Left renal pelvis (tissue), 4 donors: ENCODE measurements at places on chromosomes 16 and 17. TPM values are rescaled to one million over a fixed set of nuclear protein-coding genes. Genes with fewer than 3 reads are reported as not detected.

IKZF3 gene
- 0.27 TPM for polyA plus RNA-seq

PKMYT1 gene
- polyA plus RNA-seq = 26.8 TPM

ZSCAN10 gene
- 0.20 TPM for polyA plus RNA-seq

INCA1 gene
- 8.0 TPM for polyA plus RNA-seq

ASGR2 gene
- polyA plus RNA-seq = 0.92 TPM

CCL22 gene
- 0.07 TPM for polyA plus RNA-seq

CLDN9 gene
- 2.6 TPM for polyA plus RNA-seq

TUBD1 gene
- polyA plus RNA-seq = 18.4 TPM

SLC13A5 gene
- 3.2 TPM for polyA plus RNA-seq

GNGT2 gene
- polyA plus RNA-seq = 2.0 TPM

FZD2 gene
- polyA plus RNA-seq = 24.1 TPM

KRTAP9-2 gene
- polyA plus RNA-seq = not detected

ORMDL3 gene
- 96.3 TPM for polyA plus RNA-seq

HOXB8 gene
- 5.1 TPM for polyA plus RNA-seq

TSPOAP1 gene
- 50.7 TPM for polyA plus RNA-seq

DNA sequence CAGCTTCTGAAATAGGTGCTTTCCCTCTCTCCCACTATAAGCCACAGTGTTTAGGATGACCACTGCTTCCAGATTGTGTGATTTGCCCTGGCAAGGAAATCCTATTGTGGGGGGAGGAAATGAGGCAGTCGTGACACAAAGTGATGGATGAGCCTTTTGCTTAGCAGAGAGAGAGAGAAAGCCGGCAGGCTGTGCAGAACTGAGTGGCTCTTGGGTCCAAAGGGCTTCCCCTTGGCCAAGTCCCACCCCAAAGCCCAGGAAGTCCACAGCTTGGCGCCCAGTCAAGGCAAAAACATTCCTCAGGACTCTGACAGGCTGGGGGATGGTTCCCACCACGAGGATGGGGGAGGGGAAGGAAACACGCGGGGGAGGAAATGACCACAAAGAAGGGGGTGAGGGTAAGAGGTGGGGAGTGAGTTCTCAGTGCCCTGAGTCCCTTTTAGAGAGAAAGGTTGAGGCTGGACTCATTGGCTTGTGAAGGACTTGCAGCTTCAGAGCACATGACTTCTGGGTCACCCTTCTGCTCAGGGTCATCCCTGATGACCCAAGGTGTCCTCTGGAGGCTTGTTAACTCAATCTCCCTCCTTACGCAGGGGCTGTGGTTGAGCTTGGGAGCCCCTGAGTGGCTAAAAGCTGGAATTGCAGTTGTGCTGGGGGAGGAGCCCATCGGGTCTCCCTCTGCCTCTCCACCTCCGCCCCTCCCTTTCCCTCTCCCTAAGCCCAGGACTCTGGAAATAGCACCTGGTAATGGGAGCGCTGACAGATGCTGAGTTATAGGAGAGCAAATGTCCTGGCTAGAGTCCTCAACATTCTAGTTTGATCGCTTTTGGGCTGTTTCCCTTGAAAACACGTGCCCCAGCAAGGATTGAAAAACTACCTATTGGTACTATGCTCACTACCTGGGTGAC lies 10.3 kb upstream of the MSL1 start:
- peak; percentile 87 for DNase-seq

DNA sequence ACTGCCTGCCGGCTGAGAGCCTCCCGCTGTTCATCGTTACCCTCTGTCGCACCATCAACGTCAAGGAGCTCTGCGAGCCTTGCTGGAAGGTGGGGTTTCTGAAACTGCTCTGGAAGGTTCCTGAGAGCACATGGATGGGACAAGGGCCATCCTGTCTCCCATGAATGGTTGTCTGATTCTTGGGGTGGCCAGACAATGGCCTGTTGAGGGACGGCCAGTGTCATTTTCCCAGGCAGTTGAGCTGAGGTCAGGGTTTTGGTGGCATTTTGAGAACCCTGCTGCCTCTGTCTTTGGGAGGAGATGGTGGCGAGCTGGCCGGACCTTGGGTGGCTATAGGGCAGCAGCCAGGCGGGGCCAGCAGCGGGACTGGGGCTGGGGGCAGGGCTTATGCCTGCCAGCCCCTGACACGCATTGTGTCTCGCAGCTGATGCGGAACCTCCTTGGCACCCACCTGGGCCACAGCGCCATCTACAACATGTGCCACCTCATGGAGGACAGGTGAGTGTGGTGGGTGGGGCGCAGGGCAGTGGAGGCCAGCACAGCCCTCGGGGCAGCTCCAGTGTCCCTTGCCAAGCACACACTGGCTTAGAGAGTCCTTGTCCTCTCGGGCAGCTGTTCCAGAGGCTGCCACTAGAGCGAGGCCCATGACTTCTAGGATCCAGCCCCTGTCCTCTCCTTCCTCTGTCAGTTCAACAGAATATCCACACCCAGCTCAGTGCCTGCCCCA lies 9.1 kb downstream of the TSC2 start:
- no peak for DNase-seq

DNA sequence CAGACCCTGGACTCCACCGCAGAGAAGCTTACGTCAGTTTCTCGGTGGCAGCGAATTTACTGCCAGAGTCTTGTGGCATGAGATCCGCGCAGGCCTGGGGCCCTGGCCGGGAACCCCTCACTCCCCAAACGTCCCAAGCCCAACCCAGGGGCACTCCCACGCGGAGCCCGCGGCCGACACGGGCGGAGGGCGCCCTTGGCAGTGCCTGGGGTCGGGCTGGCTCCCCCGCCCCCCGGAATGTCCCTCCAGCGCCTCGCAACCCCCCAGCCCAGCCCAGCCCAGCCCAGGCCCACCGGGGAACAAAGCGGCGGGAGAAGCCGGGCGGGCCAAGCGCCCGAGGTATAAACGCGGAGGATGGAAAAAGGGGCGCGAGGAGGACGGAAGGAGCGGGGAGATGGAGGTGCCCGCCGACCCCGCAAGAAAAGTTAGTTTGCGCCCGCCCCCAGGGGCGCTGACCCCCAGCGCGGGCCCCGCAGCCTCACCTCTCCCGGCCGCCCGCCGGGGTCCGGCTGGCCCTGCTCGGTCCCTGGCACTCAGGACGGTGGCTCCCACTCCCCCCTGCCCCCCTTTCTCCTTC lies 330 bp downstream of the CASKIN2 start:
- DNase-seq = no peak

- no peak for DNase-seq
Observed at GRCh38 chr17:83138820-83139219, 59.4 kb downstream of the METRNL start.

GRCh38 chr17:80519091-80519781 lies 25.4 kb upstream of the RPTOR start:
- DNase-seq = no peak

GRCh38 chr16:62077998-62078397 lies 41.8 kb upstream of the CDH8 start:
- DNase-seq = no peak

- no peak for DNase-seq
Observed at GRCh38 chr16:87117936-87118335, 199.3 kb downstream of the C16orf95 start.

GRCh38 chr16:56282451-56282850 lies 91.2 kb downstream of the GNAO1 start:
- DNase-seq = no peak

DNA sequence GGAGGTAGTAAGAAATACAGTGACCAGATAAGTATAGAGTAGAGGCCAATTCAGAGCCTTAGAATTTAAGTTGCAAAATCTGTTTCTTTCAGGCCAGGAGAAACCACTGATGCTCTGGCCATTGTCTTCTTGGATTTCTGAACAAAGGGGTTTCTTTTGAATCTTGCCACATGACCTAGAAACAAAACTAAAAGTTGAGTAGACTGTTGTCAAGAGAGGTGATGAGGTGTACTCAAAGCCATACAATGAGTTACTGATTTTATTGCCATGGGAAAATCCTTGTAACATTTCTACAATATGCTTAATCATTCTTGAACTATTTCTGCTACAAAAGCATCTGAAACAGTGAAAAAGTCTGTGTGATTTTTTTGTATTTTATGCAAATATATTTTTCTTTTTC lies 881.3 kb downstream of the CDH11 start:
- DNase-seq = no peak

- no peak for DNase-seq
Observed at GRCh38 chr17:50476545-50477315, 1.9 kb upstream of the RSAD1 start.

DNA sequence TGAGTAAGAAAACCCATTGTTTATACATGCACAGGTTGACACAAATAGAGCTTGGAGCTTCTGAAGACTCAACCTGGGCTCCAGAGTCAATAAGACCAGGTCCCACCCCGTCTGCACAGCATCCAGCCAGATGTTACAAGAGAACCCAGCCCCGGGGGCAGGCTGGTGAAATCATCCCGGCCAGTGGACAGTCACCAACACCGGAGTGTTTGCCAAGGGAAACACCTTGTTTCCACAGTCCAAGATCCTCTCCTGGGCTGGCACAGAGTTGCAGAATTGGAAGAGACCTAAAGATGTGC lies 90.3 kb downstream of the RAB11FIP4 start:
- no peak for DNase-seq

DNA sequence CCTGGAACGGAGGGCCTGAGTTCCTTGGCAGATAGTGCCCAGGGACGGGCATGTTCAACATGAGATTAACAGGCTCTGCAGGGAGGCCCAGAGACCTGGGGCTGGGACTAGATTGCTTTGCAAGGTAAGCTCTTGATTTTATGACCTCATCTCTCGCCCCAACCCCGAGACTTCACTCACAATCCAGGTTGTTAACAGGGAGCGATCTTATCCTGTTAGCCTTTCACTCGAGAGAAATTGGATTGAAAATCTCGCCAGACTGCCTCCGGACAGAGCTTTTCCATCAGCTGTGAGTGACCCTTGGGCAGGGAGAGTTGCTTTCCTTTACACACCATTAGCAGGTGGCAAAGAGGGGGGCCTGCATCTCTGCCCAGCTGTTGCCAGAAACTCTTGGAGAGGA lies 521.7 kb upstream of the EEF2KMT start:
- no peak for DNase-seq

DNA sequence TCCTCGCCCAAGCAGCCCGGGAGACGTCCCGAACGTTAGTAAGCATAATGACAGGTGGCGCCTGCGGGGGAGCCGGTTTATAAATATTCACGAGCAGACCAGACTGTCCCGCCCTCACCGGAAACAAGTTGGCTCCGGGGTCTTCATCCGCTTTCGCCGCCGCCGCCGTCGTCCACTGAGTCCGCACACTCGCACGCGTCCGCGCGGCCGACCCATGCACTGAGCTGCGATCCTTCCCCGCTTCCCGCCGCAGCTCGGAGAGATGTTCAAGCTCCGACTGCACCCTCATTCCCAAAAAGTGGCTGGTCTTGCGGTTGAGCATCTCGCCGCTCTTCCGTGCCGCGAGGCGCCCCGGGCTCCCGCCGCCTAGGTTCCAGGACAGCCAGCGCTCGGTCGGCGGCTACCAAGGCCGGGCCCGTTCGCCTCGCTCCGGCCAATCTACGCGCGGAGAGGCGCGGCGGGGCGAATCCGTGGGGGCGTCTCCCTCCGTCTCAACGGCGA lies 385 bp downstream of the CFAP119 start:
- DNase-seq = no peak

DNA sequence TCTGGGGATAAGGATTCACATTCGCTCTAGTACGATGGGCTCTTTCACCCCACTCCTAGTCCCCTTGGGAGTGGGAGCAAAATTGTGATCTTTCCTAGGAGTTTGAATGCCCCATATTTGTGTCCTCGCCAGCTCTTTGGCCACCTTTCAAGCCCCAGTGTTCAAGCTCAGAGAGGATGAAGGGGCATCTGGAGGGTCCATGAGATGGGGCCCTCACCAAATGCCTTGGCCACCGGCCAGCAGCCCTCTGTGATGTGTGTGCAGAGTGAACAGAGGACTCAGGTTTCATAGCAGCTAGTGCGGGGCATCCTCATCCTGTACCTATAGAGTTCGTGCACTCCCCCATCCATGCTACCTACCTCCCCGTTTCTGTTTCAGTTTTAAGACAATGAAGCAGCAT lies 140.6 kb downstream of the RAB11FIP4 start:
- no peak for DNase-seq

DNA sequence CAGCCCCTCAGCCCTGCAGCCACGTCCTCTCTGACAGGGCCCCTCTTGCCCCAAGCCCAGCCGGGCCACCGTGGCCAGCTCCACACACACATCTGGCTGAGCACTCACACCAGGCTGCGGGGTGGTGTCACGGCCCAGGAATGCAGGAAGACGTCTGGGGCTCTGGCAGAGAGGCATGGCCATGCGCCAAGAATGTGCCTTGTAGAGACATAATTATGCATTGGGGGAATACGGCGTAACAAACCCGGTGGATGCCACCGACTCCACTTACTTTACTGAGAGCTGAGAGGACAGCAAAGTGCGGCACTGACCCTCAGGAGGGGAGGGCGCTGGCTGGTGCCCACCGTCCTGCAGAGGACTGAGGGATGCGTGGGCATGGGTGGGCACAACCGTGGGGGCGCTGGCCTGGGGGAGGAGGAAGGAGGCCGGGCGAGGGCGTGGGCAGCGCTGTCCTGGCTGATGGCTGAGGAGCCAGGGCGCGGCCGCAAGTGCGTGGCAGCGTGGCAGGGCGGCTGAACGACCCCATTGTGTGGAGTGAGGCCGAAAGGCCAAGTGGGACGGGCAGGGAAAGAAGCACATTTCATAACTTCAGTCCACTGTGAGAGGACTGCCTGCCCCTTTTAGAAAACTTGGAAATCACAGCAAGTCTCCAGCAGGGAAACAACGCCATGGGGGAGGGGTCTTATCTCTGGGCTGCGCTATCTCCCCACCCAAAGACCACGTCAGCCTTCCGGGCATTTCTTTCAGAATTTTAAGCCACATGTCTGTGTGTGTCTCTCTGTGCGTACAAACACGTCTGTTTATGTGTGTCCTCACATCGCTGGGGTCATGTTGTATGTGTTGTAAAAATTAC lies 30.6 kb downstream of the METRNL start:
- DNase-seq = no peak

GRCh38 chr16:6096931-6097670 lies 999.5 kb upstream of the EEF2KMT start:
- DNase-seq = no peak

GRCh38 chr16:14497245-14498082 lies 132.6 kb downstream of the PARN start:
- no peak for DNase-seq

DNA sequence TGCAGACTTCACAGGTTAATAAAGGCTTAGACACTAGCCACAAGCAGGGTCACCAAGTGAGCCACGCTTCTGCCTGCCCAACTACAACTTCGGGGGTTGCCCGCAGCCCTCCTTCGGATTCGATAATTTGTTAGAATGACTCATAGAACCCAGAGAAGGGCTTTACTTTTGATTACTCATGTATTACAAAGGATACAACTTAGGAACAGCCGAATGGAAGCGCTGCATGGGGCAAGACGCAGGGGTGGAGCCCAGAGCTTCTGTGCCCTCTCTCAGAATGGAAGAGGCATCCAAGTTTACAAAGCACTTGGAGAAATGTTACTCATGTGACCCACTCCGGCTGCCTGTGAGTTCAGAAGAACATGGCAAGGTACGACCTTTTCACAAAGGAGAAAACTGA lies 7.5 kb upstream of the CDH5 start:
- no peak for DNase-seq

GRCh38 chr16:69833357-69834282 lies 71.5 kb downstream of the WWP2 start:
- DNase-seq = no peak
